EL (cell line): ENCODE measurements at places on chromosomes 7 and 10.

DNA sequence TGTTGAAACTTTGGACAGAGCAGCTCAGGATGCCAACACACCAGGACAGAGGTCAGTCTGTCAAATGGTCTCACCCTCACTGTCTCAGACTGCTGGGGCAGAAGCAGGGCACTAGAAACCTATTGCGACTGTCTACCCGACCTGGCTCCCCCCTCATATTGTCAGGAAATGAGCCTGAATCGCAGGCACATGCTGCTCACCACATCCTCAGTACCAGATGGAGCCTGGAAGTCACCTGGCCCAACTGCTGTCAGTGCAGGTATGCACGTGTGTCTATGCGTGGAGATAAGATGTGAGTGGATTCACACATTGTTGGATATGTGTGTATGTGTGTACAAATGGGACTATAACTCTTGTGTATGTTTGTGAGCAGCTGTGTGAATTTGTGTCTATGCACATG, 3.2 kb upstream of the CDHR1 start:
- no peak for DNase-seq

GRCh38 chr7:90173127-90173844, 19.0 kb downstream of the STEAP1 start:
- DNase-seq = no peak

GRCh38 chr7:116235380-116235779, 25.0 kb downstream of the TES start:
- DNase-seq = no peak

DNA sequence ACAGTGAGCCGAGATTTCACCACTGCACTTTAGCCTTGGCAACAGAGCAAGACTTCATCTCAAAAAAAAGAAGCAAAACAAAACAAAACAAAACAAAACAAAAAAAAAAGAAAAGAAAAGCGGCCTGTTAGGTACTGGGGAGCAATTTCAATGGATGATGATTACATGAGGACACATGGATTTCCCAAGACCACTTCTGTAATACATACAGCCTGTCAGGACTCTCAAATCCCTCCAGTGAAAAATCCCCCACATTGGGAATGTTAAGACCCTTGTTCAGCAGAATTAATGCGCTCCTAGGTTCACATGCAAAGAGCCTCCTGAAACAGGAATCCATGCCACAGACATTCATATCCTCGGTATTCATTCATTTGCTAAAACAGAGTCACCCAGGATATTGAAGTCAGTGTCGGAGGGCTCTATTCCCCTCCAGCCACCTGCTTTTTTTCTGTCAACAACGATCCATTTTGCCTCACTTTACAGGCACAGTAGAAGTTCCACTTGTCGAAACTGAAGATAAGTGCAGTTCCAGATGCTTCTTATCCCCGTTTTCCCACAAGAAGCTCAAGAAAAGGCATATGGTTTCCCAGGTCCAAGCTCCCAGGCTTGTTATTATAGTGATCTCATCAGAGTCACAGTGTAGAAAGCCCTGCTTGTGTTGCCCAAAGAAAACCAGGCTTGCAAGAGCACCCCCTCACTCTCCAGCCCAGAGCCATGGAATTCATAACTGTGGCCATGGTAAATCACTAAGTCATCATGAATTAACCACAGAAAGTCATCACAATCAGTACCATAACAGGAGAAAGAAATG, 20.2 kb downstream of the SLC16A12 start:
- DNase-seq = peak; percentile 98

DNA sequence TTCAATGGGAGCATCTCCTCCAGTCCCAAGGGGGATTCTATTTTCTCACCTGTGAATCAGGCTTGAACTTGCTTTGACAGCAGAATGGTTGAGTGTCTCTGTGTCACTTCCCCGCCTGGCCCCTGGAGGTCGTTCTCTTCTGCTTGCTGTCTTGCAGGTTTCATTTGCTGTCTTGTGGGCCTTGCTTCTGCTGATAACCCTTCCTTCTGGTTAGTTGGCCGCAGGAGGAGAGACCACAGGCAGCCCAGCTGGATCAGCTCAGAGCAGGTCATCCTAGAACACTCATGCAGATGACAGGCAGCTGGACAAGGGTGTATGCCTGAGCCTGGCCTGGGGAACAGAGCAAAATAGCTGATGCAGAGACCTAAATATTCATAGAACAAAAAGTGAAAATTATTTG, 344.2 kb upstream of the ADARB2 start:
- no peak for DNase-seq

DNA sequence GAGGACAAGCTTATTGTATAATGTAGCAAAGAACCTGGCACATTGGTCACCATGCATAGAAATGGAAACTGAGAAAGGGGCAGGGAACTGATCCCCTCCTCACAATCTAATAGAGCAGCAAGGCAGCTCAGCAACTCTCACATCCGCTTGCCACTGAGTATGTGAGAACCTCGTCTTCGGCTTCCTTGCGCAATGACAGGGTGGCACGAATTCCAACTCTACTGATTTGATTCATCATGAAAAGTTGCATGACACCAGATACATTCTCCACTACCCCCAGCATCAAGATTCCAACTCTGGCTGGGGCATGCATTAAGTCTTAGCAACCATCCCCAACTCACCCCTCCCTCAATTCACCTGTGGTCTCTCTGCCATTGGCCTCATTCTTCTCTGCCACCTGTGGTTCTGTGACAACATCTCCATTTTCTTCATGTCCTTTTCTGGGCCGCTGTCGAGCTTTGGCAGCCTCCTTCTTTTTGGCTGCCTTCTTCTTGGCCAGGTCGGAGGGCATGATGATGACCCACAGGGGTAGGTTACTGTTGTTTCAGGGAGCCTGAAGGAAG, 976 bp downstream of the ABCF2 start:
- DNase-seq = peak; percentile 27

DNA sequence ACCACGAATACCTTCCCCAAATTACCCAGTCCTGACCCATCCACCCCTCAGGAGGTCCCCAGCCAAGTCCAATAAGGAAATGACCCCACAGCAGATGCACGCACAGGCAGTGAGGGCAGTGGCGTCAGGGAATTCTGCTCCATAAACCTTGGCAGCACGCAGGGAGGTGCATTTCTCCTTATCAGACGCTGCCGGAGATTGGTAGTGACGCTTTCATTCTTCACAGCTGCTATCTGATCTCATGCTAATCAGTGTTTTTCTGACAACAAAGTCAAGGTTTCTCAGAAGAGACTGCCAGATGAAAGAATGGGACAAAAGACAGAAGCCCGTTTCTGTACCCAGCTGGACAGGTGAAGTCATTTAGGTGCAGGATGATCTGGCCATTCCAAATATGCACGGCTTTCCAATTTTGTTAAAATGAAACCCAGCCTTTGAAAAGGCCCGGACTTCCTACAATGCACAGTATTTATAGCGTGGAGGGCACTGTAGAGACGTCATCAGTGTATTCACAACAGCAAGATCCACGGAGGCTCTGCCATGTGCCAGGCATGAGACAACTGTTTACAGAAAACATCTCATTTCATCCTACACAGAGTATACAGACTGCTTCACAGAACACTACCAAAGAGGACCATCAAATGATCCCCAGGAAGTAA, 35.3 kb downstream of the DIP2C start:
- no peak for DNase-seq

DNA sequence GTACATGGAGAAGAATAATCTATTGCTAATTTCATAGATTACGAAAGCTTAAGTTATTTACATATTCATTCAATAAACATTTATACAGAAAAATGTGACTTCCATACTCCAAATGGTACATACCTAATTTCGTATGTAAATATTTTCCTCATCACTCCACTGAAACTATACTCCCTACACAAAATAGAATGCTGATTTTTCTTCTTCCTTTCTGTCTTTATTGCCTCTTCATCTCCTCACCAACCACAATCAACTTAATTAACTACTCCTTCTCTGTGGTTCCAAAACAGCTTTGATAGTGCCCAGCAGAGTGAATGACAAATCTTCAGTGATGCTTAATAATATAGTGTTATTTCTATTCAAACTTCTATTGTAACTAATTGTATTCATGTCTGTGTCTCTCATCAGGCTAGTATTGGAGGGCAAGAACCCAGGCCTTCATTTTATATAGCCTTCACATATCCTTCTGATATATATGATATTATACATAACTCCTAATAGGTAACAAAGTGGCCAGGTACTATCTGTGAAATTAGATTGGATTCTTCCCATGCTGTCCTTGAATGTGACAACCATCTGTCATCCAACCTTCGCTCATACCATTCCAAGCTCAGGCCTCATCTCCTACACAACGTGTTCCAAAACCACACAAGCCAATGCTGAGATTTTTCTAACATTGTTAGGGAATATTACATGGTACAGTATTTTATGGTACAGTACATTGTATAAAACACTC, 5.3 kb downstream of the ITGB1 start:
- no peak for DNase-seq

DNA sequence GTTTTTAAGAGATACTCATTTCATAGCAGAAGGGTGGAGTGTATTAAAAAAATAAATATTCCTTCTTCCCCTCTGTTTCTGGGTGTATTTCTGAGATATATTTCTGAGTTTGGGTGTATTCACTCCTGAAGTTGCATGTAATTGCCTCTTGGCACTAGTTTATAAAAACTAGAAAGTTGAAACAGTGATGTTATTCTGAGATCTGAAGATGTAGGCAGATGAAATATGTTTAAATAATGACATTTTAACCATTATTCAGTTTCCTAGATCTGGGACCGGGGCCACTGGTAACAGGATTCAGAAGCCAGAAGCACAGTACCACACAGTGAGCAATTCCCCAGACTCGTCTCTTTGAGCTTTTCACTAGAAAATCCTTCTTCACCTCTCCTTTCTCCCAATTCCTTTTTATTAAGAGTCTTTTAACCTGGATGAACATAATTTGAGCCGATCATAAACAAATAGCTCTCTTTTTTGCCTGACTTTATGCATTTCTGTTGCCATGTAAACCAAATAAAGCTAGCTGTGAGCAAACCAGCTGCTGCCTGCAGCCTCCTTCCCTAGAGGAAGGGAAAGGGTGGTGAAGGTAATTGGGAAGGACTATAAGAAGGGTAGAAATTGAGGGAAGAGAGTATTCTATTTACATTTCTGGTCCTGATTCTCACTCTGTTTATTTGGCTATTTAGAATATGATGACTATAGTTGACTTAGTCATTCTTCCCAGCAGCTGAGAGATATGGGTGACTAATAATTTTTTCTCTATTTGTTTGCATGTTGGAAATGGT, 101.8 kb upstream of the STRIP2 start:
- DNase-seq = peak; percentile 62

DNA sequence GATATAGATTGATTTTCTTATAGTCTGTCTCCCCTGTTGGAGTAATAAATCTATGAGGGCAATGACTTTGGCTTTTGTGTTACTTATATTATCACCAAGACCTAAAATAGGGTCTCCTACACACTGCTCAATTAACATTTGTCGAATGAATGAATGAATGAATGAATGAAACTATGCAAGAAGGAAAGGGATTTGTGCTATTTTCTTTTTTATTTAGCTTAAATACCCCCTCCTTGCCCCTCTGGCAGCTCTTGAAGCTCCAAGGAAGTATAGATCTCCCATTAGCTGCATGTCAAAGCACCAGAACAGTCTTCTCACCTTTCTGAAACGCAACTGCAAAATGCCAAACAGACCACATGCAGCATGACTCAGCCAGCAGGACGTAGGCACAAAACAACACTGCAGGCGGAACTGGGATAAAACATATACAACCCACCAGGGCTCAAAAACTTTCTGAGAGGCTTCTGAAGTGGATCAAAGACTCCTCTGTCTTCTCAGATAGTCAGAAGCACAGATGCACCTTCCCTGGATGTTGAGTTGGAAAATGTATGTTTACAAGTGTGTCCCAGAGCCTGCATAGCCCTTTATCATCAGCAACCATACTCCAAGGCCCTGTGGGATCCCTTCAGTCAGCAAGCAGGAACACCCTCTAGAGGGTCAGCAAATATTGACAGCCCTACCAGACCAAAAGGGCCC, 187.8 kb downstream of the NPSR1 start:
- DNase-seq = peak; percentile 35

DNA sequence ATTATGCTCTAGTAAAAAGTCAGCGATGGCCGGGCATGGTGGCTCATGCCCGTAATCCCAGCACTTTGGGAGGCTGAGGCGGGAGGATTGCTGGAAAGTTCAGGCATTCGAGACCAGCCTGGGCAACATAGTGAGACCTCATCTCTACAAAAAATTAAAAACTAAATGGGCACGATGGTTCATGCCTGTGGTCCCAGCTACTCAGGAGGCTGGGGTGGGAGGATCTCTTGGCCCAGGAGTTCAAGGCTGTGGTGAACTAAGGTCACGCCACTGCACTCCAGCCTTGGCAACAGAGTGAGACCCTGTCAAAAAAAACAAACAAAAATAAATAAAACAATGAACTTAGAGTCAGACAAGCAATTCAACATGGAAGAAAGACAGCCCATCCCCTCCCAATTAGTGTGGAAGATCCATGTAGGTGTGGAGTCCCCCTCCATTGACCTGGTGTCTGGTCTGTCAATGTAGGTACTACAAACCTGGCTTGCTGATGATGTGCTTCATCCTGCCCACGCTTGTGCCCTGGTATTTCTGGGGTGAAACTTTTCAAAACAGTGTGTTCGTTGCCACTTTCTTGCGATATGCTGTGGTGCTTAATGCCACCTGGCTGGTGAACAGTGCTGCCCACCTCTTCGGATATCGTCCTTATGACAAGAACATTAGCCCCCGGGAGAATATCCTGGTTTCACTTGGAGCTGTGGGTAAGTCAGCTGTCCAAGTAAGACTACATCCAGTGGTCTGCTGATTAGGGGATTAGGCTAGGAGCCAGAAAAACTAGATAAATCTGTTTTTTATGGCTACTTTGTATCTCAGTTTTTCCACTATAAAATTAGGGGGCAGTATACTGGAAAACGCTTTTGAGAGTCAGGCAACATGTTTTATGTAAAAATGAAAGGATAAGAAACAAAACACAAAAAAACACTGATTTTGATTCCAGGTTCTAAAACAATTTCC, 9.3 kb downstream of the SCD start:
- DNase-seq = no peak

GRCh38 chr7:127158659-127159058, 94.1 kb downstream of the GRM8 start:
- no peak for DNase-seq

DNA sequence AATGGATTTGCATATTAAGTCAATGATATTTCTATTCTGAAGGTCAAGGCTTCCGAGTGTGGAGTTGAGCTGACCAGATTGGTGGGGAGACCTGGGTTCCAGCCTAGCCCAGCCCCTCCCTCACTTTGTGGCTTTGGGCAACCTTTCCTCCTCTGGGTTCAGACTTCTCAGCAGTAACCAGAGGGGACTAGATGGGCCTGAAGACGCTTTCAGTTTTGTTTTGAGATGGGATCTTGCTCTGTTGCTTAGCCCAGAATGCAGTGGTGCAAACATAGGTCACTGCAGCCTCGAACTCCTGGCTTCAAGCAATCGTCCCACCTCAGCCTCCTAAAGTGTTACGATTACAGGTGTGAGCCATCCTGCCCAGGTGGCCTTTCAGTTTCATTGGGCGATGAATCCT, 68.1 kb upstream of the LEP start:
- no peak for DNase-seq

DNA sequence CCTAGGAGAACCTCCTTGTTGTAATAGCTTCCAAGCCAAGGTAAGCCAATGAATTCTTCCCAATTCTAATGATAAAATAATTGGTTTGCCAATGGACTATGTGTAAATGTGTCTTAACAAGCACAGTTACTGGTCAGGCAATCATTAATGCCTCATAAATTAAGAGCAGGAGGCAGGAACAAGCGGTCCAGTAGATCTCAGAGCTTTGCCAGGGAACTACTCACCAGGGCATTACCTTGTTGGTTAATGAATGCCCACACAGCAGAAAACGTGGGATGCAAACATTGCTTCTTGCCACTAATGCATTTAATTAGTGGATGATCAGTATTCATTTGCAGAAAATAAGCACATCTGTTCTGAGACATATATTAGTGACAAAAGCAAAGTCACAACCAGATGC, 26.7 kb upstream of the ZNF800 start:
- no peak for DNase-seq
